ENCODE measurements at places on chromosomes 12 and 14.

DNA sequence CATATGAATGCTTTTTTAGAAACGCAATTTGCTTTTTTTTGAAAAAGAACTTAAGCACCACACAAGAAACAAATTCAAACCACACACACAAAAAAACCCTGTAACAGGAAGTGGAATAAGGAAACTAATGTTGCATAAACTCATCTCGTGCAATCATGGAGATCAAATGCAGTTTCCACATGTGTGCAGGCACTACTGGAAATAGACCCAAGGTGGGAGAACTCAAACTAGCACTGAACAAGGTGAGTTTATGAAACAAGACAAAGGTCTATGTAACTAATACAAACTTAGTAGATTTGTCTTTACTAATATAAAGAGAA, 17.5 kb downstream of the NIN start:
- no peak for DNase-seq

DNA sequence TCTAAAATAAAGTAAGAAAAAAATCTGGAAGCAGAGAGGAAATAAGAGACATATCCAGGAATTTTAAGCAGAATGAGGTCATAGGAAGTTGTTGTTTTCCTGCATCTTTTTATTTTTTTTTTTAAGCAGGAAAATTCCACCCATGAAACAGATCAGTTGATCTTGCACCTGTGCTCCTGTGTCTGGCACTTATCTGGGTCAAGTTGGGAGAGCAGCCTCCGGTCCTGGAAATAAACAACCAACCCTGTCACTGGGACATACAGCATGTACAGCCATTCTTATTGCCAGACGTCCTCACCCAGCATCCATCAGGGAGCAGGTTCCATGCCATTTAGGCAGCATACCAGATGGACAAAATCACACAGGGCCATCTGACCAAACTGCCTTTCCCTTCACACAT, 266.0 kb upstream of the BTG1 start:
- DNase-seq = no peak

GRCh38 chr12:128684352-128684751, 139.4 kb downstream of the SLC15A4 start:
- no peak for DNase-seq

DNA sequence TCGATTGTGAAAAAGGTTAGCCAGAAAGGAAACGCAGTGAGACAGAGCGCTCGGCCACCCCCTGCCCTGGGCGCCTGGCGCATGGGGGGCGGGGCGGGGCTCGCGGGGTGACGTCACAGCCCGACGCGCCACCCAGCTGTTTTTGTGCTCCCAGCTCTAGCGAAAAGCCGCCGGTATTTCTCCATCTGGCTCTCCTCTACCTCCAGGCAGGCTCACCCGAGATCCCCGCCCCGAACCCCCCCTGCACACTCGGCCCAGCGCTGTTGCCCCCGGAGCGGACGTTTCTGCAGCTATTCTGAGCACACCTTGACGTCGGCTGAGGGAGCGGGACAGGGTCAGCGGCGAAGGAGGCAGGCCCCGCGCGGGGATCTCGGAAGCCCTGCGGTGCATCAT, at the start of gene GABARAPL1:
TSS of gene GABARAPL1 (plus strand) at position 139 of the 393 bp plus-strand sequence. CDS start at position 392, 253 bp downstream.
- DNase-seq = peak; percentile 86

- no peak for DNase-seq
Observed at GRCh38 chr14:49579841-49580240, 6.3 kb downstream of the RPS29 start.

DNA sequence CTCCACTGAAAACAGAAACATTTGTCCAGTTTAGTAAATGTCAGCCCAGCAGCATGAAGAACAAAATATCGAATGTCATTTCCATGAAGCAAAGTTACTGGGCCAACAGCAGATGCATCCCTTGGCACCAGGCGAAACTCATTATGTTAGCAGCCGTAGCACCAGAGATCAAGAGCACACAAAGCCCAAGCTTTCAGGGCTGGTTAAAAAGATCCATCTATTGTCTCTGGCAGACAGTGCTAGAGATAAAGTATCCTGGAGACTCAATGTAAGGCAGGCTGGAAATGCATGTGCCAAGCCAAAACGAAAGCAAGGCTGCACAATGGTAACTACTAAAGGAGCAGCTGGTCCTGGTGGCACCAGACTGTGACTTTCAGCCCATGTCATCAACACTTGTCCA, 120.3 kb upstream of the PLEKHG7 start:
- no peak for DNase-seq

DNA sequence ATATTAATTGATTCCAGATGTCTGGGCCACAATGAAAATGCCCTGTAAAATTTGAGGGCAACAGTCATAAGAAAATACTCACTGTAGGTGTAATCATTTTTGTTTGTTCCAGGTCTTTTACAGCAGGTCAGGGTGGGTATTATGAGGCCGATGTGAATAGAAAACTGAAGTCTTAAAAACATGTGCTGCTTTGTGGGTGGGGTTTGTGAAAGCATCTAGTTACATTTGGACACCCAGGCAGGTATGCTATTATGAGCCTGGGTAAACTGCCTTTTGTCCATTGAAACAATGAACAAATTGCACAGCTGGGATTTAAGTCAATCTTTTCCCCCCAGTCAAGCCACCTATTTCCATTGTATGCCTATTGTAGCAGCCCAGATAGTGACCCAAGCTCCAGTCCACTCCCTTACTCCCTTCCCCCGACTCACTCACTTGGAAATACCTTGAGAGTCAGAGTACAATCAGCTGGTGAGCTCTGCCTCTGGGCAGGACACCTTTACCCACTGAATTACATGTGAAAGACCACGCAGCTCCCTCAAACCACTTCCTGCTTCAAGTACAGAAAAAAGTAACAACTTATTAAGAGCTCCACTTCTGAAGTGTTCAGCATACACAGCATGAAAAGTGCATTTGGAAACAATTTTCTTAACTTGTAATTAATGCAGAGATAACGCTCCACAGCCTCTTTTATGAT, 1.8 kb downstream of the IGF1 start:
- no peak for DNase-seq

- DNase-seq = no peak
Observed at GRCh38 chr14:92401561-92401960, 78.6 kb downstream of the SLC24A4 start.

DNA sequence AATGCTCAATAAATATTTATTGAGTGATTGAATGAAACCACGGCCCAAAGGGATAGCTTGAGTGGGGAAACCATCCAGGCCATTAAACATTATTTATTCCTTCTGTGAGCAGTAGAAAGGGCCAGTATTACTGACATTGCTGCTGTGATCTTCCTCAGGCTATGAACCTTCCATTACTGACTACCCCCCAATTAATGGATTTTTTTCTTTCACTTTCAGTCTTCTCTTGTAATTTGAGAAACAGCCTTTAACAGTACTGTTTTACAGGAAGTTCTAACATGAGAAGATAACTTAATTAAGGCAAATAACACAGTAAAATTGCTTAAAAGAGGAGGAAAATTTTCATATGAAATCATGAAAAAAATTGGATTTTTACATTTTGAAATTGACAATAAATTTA, 629.5 kb downstream of the TRHDE start:
- DNase-seq = no peak

DNA sequence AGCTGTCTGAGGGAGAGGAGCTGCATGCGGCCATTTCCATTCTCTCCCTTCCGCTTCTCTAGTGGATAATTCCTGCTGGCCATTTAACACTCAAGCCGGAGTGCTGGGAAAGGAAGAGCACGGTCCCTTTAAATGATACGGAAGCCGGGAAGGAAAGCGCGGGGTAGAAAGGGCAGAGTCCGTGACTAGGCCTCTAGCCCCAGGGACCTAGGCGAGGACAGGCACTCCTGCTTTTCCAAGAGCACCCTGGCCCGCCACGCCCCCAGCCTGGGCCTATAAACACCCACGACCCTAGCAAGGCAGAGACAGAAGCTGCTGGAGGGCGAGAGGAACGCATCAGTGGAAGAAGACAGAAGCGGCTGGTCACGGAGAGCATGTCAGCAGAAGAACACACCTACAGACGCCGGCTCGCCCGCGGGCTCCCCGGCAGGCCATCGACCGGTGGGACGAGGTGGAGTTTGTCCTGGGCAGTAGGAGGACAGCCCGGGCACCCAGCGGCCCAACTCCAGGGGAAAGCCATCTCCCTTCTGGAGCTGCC, 1206.6 kb upstream of the TMEM132C start:
- DNase-seq = no peak

DNA sequence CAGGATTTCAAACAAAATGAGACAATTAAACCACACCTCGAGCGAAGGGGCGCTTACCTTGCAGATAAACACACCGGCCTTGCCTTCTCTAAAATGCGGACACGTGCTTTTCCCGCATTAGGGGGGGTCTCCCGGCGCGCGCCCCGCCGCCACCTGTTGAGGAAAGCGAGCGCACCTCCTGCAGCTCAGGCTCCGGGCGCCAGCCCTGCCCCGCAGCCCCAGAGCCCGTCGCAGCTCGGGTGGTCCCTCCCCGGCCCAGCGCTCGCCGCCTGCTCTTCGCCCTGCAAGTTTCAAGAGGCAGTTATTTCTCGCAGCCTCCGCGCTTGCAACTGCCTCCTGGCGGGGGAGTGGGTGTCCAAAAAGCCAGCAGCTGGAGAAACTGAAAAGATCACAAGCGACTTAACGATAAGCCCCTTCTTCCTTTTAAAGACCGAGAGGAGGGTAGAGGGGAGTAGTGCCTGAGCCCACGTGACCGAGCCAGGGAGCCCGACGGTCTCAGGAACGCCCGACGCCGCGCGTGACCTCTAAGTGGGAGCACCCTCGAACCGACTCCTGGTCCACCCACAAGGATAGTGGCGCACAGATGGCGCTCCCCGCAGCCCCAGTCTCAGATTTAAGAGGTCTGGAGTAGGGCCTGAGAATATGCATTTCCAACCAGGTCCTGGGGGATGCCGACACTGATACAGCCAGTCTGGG, at the start of gene ESR2:
TSS of gene ESR2 (minus strand) at position 396 of the 696 bp plus-strand sequence. CDS start 11,386 bp downstream, outside the sequence.
- DNase-seq = peak; percentile 58

GRCh38 chr14:102501751-102502315, 7.7 kb downstream of the ANKRD9 start:
- DNase-seq = no peak

Data from activated T-cell treated with anti-CD3 and anti-CD28 coated beads, Interleukin-2, amount 50 U/mL, for 24 hours (primary cell).